Activated CD4-positive, alpha-beta memory T cell treated with anti-CD3 and anti-CD28 coated beads for 36 hours (primary cell): ENCODE measurements at places on chromosomes 7 and 10. TPM values are rescaled to one million over a fixed set of nuclear protein-coding genes. Genes with fewer than 3 reads are reported as not detected.

NPTX2 gene
- total RNA-seq = not detected

STEAP1B gene
- total RNA-seq = not detected

CUBN gene
- 0.31 TPM for total RNA-seq

TMEM213 gene
- 0.19 TPM for total RNA-seq

SFRP4 gene
- not detected for total RNA-seq

OR13A1 gene
- total RNA-seq = not detected

PSMA2 gene
- total RNA-seq = 200 TPM
